ENCODE measurements at places on chromosomes 5 and 9. TPM values are rescaled to one million over a fixed set of nuclear protein-coding genes. Genes with fewer than 3 reads are reported as not detected.

Gene NMUR2
- total RNA-seq, result 0.33 TPM

DNA sequence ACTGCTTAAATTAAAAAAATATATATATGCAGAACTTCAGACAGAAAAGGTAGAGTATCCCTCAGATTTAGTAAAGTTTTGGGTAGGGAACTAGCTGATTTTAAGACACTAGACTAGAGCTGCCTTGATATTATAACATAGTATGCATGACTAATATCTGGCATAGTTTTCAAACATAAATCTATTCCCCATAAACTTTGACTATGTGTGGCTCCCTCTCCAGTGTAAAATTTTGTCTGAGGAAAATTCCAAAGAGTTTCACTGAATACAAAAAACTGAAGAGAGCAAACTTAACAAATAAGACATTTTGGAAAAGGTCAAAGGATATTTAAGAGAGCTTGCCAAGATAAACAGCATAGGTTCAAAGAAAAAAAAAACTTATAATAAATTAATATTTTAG lies 66.2 kb upstream of the ZNF462 start:
- no peak for DNase-seq

Gene IL3
- not detected for total RNA-seq

DNA sequence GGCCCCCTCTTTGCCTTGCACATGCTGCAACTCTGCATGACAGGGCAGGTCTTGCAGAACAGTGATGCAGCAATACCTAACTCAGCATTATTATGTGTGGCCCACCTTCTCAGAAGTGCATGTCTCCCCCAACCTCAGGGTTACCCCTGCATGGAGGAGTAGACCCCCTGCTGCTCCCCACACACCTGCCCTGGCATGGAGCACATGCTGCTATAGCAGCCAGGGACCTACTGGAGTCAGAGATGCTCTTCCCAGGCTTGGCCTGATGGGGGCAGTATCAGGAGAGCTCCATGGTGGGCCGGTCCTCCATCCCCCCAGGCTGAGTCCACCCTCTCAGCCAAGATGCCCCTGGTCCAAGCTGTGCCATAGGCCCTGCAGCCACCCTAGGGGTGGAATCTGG lies 13.2 kb upstream of the BOD1 start:
- DNase-seq, result no peak

Gene IL31RA
- total RNA-seq, result not detected

Gene ZNF454
- 4.2 TPM for total RNA-seq

GRCh38 chr9:115144706-115145105 lies 26.7 kb upstream of the TNC start:
- no peak for DNase-seq

GRCh38 chr5:52013523-52013922 lies 630.3 kb downstream of the ISL1 start:
- no peak for DNase-seq

Gene MARCOL
- not detected for total RNA-seq

GRCh38 chr9:98380065-98380681 lies 124.7 kb upstream of the TBC1D2 start:
- no peak for DNase-seq

Data from breast epithelium (tissue), 4 donors.